RPMI7951 (cell line): ENCODE measurements at places on chromosomes 12 and 14. TPM values are rescaled to one million over a fixed set of nuclear protein-coding genes. Genes with fewer than 3 reads are reported as not detected.

GRCh38 chr12:118372541-118373495 lies at the start of gene TAOK3:
Gene TAOK3, minus strand, starts transcription at chr12:118372907. Its CDS starts 117,340 bp downstream, at chr12:118255567.
- DNase-seq: peak; percentile 98

GRCh38 chr14:79167957-79168356 lies 997.8 kb downstream of the NRXN3 start:
- no peak for DNase-seq

- DNase-seq: peak; percentile 46
Measured at GRCh38 chr12:94650143-94651056, at the start of gene TMCC3. Gene TMCC3, minus strand, starts transcription at chr12:94650557. Its CDS starts 127 bp downstream, at chr12:94650430.

The FSCB gene
- not detected in 2 replicates for total RNA-seq
